ENCODE measurements at places on chromosomes 12 and 14.
A peak's percentile ranks its signal among the peaks of the same experiment; 100 is the strongest.

DNA sequence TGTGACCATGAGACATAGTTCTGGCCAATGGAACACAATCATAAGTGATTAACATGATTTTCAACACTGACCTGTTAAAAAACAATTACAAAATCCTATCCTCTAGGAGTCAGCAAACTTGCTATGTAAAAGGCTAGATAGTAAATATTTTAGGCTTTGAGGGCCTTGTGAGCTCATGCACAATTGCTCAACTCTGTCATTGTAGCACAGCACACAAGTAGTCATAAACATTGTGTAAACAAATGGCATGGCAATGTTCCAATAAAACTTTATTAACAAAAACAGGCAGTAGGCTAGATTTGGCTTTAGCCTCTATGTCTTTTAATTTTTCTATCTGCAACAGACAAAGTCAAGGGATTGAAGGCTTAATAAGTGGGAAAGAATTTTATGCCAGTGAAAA, 350.7 kb downstream of the C12orf50 start:
- DNase-seq = no peak

- DNase-seq = no peak
Measured at GRCh38 chr14:99883866-99884650, 90.8 kb downstream of the EML1 start.

GRCh38 chr12:91140026-91140931, 29.0 kb upstream of the LUM start:
- no peak for DNase-seq

GRCh38 chr12:131793243-131794022, 34.8 kb upstream of the MMP17 start:
- DNase-seq = no peak

DNA sequence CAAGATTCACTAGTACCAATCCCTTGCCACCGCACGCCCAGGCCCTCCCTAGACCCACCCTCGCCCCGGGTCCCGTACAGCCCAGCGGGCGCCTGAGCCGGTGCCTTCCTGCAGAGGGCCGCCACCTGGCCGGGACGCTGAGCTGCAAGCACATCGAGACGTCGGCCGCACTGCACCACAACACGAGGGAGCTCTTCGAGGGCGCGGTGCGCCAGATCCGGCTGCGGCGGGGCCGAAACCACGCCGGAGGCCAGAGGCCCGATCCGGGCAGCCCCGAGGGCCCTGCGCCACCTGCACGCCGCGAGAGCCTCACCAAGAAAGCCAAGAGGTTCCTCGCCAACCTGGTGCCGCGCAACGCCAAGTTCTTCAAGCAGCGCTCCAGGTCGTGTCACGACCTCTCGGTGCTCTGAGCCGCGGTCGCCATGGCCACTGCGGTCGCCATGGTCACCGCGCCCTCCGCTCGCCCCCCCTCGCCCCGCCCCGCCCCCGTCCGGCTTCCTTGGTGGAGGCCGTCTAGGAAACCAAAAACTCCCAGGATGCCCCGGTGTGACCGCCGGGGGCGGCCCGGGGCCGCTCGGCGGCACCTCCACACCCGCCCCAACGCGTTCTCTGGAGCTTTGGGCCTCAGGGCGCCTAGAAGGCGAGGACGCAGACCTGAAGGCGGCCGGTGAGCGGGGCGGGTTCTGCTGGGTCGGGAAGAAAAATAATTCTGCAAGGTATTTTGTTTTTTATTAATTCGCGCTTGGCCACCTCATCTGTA, 3.7 kb downstream of the REM2 start:
- peak; percentile 74 for DNase-seq

- no peak for DNase-seq
Measured at GRCh38 chr12:1773937-1774655, 46.3 kb upstream of the LRTM2 start.

- no peak for DNase-seq
Measured at GRCh38 chr12:67026487-67027246, 242.5 kb upstream of the CAND1 start.

- DNase-seq = no peak
Measured at GRCh38 chr12:12442548-12443071, 85.7 kb downstream of the BORCS5 start.

GRCh38 chr12:124847113-124848074, 16.3 kb downstream of the SCARB1 start:
- no peak for DNase-seq

DNA sequence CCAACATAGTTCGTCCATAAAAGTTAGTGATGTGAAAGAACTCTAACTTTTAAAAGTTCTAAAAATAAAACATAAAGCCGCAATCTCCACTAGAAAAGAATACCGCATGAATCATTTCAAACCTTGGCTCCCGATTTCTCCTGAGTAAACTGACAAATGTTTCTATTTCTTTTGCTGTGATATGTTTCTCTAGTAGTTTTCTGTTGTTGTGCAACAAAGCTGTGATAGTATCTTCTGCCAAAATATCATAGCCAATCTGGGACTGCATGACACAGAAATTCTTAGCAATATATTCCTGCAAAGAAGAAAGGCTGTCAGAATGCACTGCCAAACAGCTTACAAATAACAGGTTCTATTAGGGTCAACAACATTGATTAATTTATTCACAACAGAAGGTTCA, 174.0 kb downstream of the ITPR2 start:
- no peak for DNase-seq

DNA sequence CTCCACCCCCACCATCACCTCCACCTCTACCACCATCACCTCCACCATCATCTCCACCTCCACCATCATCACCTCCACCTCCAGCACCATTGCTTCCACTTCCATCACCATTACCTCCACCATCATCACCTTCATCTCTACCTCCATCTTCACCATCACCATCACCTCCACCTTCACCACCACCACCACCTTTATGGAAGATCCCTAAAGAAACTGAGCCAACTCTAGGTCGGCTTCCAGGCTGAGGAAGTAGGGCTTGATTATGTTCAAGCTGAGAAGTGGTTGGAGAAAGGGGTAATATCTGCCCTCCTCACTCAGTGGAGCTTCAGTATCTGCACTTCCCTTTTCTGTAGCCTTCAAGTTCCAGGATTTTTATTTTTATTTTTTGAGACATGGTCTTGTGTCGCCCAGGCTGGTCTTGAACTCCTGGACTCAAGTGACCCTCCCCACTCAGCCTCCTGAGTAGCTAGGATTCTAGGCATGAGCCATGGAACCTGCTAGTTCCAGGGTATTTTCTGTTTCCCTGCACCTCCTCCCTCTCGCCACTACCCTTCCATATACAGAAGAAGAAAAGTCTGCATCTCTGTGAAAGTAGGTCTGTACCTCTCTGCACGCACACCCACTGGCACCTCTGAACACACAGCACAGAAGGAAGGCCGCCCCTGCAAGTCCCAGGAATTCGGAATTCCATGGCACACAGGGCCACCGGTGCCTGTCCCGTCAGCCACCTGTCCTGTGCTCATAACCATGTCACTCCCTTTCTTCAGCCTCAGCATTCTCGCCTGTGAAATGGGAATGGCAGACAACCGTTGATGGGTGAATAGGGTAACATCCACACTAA, 5.9 kb downstream of the ZBTB42 start:
- no peak for DNase-seq

DNA sequence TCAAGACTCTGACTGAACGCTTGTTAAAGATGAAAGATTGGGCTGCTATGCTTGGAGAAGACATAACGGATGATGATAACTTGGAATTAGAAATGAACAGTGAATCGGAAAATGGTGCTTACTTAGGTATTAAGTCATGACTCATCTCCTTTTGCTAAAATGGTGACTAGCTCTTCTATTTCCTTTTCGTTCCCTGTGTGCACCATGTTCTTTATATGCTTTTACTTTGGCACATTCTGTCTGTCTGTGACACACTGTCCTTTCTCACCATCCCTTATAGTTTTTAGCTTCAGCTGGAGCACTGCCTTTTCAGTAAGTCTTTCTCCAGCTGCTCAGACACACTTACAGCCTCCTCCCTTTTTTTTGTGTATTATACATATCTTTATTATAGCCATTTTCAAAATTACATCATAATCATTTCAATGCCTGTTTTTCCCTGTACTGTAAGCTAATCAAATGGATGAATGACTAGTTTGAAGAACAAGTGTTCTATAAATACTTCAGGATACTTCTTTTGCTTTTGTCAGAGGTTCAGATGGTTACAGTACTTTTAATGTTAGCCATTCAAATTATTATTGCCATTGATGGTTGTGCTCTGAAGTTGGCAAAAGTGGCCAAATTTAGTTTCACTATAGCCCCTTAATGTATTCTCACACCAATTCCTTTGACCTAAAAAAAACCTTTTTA, 68.6 kb downstream of the MIA2 start:
- no peak for DNase-seq

GRCh38 chr12:54356951-54357356, 7.3 kb downstream of the GPR84 start:
- DNase-seq = no peak

GRCh38 chr12:68080577-68080976, 79.0 kb downstream of the IFNG start:
- no peak for DNase-seq

DNA sequence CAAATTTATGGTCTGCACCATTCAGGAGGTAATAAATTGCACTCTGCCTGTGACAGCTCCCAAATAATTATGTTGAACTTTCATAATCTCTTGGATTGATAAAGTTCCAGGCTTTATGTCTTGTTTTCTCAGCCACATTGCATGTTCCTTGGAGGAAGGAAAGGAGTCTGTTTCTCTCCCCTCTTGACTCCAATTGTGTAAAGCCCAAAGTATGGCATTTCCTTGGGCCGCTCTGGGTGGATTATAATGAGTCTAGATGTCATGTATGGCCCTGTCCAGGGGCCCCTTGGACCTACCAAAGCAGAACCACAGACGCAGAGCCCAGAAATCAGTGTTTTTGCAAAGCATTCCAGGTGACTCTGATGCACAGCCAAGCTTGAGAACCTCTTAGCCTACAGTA, 160.8 kb downstream of the KSR2 start:
- DNase-seq = no peak

DNA sequence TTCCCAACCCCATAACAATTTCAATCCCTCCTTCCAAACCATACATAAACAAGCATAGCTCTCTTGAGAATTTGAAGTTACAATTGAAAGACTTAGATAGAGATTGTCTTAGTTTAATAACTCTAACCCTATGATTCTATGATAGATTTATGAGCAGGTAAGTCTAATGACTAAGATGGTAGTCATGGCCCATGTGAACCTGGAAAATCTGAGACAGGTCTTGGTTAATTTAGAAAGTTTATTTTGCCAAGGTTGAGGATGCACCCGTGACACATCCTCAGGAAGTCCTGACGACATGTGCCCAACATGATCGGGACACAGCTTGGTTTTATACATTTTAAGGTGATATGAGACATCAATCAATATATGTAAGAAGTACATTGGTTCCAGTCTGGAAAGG, 248.8 kb downstream of the KCNH5 start:
- no peak for DNase-seq

DNA sequence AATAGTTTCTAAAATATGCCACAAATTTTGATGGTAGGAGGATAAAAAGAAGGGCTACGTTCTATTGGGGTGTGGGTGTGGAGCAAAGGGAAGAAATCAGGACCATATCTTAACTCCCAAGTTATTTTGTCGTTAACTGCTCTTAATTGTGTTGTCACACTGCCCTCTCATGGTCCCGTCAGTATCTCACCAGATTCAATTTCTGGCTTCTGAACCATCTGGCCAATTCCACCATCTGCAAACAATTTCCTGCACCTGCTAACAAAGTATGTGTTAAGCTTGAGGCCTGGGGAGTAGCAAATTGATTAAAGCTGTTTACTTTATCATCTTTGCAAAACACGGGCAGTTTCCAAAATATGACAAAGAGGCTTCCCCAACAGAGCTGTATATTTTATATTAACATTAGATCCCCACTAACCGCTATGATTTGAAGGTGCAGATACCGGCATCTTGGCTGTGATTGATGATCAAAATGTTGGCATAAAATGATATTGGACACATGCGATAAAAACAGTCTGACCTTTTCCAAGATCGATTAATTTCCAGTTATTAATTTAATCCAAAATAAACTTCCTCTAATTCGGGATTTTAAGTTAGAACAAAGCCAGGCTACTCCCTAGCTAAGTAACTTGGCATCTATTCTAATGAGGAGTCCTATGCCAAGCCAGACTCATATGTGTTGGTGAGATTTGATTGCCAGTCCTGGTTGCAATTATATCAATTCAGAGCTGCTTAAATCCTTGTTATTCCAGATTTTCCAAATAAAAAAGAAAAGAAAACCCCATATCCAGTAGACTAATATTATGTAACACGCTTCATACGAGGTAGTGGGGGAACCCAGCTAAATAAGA, 6.9 kb upstream of the DNM1L start:
- peak; percentile 72 for DNase-seq

GRCh38 chr12:3964439-3964838, 91.2 kb upstream of the PARP11 start:
- no peak for DNase-seq

DNA sequence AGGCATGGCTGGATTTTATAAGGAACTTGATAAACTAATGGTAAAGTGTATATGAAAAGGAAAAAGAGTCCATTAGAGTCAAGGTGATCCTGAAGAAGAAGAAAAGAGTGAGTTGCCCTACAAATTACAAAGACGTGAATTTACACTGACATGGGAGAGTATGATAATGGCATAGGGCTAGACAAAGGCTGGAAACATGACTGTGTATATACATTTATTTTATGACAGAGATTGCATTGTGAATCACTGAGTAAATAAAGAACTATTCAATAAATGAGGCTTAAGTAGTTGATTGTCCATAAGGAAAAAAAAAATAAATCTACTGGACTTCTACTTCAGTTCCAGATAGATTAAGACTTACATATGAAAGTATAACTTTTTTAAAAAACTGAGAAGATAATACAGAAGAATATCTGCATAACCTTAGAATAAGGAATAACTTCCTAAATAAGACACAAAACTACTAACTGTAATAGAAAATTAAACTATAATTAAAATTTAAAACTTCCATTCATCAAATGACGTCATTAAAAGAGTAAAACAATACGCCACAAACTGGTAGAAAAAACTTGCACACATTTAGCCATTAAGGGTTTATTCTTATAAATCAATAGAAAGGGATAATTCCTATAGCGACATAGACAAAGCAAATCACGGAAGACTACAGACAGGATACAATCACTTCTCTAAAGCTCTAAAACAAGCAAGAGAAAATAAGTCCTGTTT, 278.5 kb downstream of the NOVA1 start:
- DNase-seq = no peak
